Activated T-cell treated with anti-CD3 and anti-CD28 coated beads for 48 hours (primary cell): ENCODE measurements at places on chromosomes 1 and 21.

GRCh38 chr1:206049293-206049692 lies 3.7 kb upstream of the RHEX start:
- DNase-seq = no peak

- DNase-seq = no peak
Measured at GRCh38 chr1:219031809-219032208, 141.9 kb upstream of the LYPLAL1 start.

- no peak for DNase-seq
Measured at GRCh38 chr1:224238756-224239155, 55.7 kb downstream of the DEGS1 start.

- DNase-seq = no peak
Measured at GRCh38 chr1:79551321-79551720, 544.8 kb upstream of the ADGRL4 start.

GRCh38 chr1:51303315-51303714 lies 27.0 kb downstream of the TTC39A start:
- no peak for DNase-seq
